NCI-H1105 (cell line): ENCODE measurements at places on chromosomes 13 and 19.

DNA sequence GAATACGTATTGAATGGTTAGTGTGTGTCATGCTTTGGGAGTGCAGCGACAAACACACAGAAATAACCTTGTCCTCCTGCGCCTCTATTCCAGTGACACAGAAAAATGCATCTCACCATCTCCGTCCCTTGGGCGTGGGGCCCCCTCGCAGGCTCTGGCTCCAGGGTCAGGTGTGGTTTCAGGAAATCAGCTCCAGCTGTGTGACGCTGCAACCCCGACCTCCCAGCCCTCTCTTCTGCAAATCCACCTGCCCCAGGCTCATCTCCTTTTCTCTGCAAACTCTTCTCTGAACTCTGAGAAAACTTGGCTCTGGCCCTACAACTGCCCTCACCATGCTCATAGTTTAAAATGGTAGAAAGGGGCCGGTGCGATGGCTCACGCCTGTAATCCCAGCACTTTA is 51.3 kb upstream of the ZNF536 start:
- no peak for DNase-seq

GRCh38 chr13:74258961-74259360 is 124.8 kb upstream of the KLF12 start:
- no peak for DNase-seq

- no peak for DNase-seq
Measured at GRCh38 chr19:31226151-31226935, 122.9 kb downstream of the TSHZ3 start.

- DNase-seq, result no peak
Measured at GRCh38 chr19:2477732-2478191, 1.8 kb downstream of the GADD45B start.

DNA sequence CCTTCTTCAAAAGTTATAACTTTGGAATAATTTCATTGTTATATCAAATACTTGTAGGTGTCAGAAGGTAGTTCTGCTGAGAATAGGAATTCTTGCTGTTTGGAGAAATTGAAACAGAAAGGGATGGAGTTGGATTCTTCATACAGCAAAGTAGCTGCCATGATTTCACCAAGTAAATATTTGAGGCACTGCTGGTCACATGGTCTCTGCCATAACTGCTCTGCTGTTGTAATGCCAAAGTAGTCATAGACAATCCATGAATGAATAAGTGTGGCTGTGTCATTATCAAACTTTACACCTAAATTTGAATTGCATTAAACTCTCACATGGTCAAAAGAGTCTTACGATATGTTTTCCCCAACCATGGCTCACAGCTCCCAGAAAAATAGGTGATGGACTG is 308.6 kb downstream of the GPC6 start:
- DNase-seq, result no peak

DNA sequence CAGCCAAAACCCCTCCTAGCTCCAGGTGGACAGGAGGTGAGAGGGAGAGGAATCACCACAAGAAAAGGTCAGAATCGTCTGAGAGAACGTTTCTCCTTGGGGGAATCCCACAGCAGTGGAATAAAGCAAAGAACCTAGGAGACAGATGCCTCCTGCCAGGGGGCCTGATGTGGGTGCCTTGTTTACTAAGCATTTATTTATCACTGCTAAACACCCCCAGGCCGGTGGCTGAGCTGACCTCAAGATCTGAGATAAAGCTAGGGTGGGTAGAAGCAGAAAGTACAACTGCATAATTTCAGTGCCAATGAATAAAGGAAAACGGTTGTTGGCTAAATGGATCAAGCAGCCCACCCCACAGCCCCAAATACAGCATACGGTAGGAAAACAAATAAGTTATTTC is 33.9 kb upstream of the ATP11A start:
- DNase-seq, result no peak

DNA sequence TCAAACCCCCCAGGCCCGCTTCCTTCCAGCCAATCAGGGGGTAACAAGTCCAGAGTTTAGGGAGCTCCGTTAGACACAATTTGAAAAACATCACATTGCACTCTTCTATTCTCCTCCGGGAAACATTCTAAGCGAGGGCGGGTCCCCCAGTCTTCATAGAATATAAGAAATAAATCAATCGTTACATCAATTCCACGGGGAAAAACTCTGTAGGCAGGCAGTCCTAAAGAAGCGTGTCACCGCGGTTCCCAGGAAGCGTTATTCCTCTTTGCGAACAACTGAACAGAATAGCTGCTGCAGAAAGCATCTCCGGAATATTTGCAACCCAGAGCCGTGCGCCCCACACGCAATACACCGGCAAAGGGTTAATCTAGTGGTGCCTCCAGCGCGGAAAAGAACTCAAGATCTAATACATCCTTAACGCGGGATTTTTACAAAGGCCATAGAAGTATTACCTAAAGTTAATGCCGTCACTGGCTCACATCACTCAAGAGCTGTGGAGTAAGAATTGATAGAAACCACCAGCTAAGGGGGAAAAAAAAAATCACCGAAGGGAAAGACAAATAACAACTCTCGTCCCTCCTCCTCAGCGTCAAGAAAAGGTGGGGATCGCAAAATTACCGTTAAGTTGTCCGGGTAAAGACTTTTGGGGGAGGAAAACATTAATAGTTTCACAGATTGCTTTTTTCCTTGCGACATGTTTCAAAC is 65.1 kb downstream of the KCNRG start:
- DNase-seq, result no peak
